ENCODE measurements at places on chromosomes 3 and 15. TPM values are rescaled to one million over a fixed set of nuclear protein-coding genes. Genes with fewer than 3 reads are reported as not detected.

GRCh38 chr3:87359826-87360225, 83.4 kb upstream of the POU1F1 start:
- no peaks in the 10 kb centered on the region for H3K27me3 ChIP-seq
- no peaks in the 10 kb centered on the region for H3K36me3 ChIP-seq
- DNase-seq: no peak
- no peaks in the 10 kb centered on the region for H3K4me1 ChIP-seq
- H3K4me3 ChIP-seq: no peak overlapping the region

GRCh38 chr3:5210926-5211325, 23.4 kb downstream of the EDEM1 start:
- no peaks in the 10 kb centered on the region for H3K4me1 ChIP-seq
- DNase-seq: no peak
- no peak overlapping the region for H3K4me3 ChIP-seq
- no peaks in the 10 kb centered on the region for H3K27me3 ChIP-seq

DNA sequence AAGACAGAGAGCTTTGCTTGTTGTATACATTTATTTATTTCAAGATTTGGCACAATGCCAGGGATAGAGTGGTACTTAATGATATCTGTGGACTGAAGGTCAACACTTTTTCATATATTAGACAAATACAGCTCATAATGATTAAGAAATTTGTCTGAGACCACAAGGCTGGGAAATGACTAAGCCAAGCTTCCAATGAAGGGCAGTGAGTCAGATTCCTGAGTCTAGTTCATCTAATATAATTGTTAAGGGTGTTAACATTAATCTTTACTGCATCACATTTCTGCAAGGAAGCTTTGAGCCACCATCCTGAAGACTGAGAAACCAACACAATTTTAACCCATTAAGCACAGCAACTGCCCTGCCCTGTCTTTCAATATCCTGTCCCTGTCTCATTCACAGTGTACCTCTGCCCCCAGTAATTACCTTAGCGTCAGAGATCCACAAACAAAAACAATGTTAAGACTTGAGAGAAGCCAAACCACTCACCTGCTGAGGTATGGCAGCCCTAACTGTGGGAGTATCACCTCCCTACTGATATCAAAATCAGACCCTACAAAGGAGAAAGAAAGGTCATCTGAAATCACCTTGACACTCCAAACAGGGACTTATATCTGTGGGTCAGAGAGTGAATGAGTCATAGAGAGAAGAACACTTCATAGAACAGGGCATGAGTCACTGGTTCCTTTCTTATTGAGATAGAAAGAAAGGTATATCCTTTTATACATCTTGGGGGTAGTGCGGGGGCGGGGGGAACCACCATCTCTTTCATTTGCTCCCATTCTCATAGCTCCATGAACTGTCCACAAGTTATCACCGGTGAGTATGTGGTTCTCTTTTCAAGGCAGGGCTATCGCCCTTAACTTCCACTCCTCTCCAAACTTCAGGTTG, 74.7 kb downstream of the MAGI1 start:
- no peaks in the 10 kb centered on the region for H3K36me3 ChIP-seq
- peaks cover 7% of the 10 kb centered on the region for H3K4me1 ChIP-seq
- H3K4me3 ChIP-seq: no peak overlapping the region
- no peaks in the 10 kb centered on the region for H3K27me3 ChIP-seq
- H3K27ac ChIP-seq: no peak overlapping the region

GRCh38 chr3:62392626-62393292, 19.4 kb upstream of the FEZF2 start:
- H3K27ac ChIP-seq: no peak overlapping the region
- H3K4me1 ChIP-seq: no peaks in the 10 kb centered on the region
- no peak overlapping the region for H3K4me3 ChIP-seq
- DNase-seq: no peak
- H3K36me3 ChIP-seq: no peaks in the 10 kb centered on the region

DNA sequence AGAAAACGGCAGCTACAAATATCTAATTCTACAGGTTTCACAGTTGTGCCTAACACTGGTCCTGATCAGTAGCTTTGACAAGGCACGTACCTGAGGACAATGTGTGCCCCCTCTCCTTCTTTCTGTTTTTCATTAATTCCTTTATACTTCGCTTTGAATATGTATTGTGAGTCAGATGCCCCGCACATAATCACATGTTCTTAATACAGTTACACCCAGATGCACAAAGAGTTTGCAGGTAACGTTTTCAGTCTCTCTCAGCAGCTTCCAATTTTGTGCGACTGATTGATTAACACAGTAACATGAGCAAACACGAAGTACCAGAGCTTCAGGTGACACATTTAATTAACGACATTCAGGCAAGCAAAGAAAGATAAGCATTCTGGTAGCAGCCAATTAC, 209.8 kb upstream of the ZPLD1 start:
- no peaks in the 10 kb centered on the region for H3K36me3 ChIP-seq
- no peaks in the 10 kb centered on the region for H3K4me1 ChIP-seq
- no peak for DNase-seq
- H3K27me3 ChIP-seq: no peaks in the 10 kb centered on the region
- no peak overlapping the region for H3K27ac ChIP-seq

DNA sequence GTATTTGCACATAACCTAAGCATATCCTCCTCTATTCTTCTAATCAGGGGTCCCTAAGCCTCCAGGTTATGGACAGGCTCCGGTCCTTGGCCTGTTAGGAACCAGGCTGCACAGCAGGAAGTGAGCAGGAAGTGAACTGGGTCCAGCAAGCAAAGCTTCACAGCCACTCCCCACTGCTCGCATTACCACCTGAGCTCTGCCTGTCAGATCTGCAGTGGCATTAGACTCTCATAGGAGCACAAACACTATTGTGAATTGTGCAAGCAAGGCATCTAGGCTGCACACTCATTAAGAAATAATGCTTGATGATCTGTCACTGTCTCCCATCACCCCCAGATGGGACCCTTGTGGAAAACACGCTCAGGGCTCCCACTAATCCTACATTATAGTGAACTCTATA, 9.8 kb downstream of the MSL2 start:
- H3K4me3 ChIP-seq: no peak overlapping the region
- no peaks in the 10 kb centered on the region for H3K36me3 ChIP-seq
- H3K27me3 ChIP-seq: no peaks in the 10 kb centered on the region

DNA sequence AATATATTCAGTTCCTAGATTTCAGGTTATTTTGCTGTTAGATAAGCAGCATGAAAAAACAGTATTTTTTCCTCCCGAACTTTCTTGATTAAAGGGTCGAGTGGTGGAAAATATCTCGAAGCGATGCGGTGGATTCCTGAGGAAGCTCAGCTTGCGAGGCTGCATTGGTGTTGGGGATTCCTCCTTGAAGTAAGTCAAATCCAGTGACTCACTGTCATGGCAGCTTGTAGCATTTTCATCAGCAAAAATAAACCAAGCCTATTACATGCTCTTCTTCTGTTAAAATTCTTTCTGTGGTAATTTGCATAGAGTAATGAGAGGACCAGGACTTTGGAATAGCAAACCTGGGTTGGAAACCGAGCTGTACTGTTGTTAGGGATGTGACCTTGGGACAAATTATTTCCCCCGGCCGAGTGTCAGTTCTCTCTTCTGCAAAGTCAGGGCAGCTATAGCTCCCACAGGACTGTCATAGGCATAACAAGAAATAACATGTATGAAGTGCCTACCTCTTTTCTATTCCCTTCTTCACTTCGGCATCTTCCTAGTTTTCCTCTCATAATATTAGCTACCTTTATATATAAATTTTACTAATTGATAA, 75.6 kb downstream of the UBP1 start:
- no peaks in the 10 kb centered on the region for H3K4me1 ChIP-seq
- no peak overlapping the region for H3K27ac ChIP-seq
- H3K27me3 ChIP-seq: no peaks in the 10 kb centered on the region
- no peak overlapping the region for H3K4me3 ChIP-seq
- DNase-seq: no peak

GRCh38 chr15:68483165-68483564, 51.2 kb upstream of the ITGA11 start:
- H3K27me3 ChIP-seq: peaks cover 3% of the 10 kb centered on the region
- DNase-seq: no peak
- H3K27ac ChIP-seq: no peak overlapping the region
- H3K4me1 ChIP-seq: no peaks in the 10 kb centered on the region
- H3K4me3 ChIP-seq: no peak overlapping the region
- H3K36me3 ChIP-seq: no peaks in the 10 kb centered on the region

DNA sequence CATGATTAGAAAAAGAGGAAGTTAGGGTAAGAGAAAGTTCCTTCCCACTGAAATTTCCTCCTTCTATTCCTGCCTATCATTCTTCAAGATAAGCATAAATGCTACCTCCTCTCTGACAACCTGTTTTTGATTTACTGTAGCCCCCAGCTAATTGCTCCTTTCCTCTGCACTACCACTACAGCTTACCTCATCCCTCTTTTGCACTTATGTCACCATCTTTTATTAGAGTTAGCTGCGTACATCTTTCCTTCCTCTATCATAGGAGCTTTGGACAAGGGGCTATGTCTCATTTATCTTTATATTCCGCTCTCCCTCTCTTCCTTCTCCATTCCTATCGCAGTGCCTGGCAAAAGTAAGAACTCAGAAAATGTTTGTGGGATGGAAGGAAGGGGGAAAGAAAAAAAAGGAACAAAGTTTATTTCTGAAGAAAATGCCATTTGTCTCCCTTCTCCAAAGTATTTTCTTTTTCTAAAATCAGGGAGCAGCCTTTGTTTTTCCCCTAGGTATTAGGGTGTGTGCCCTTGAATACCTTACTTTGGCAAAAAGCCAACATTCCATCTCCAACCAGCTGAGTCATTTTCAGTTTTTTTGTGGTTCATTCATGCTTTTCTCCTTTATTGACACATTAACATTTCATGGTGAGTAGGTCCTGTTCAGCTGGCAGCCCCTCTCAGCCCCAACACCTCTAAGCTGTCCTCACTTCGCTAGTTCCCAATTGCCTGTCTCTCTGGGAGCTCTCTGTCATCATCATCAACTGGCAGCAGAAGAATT, 87.6 kb upstream of the SOX2 start:
- H3K4me1 ChIP-seq: no peaks in the 10 kb centered on the region
- H3K36me3 ChIP-seq: no peaks in the 10 kb centered on the region
- no peak for DNase-seq
- H3K27ac ChIP-seq: no peak overlapping the region
- H3K27me3 ChIP-seq: no peaks in the 10 kb centered on the region

- H3K36me3 ChIP-seq: no peaks in the 10 kb centered on the region
- H3K27ac ChIP-seq: no peak overlapping the region
- no peaks in the 10 kb centered on the region for H3K4me1 ChIP-seq
- no peak for DNase-seq
- H3K27me3 ChIP-seq: no peaks in the 10 kb centered on the region
- H3K4me3 ChIP-seq: no peak overlapping the region
These were observed 53.4 kb downstream of the LARS2 start for GRCh38 chr3:45441584-45442310.

ROBO1 gene
- total RNA-seq: 8.7 TPM

TRIM42 gene
- total RNA-seq: not detected

CACNA1D gene
- total RNA-seq: not detected

CCR3 gene
- total RNA-seq: not detected
